ENCODE measurements at places on chromosomes 3 and 15. TPM values are rescaled to one million over a fixed set of nuclear protein-coding genes. Genes with fewer than 3 reads are reported as not detected.

- peak; percentile 90 for DNase-seq
Measured at GRCh38 chr3:179653096-179653797, 407 bp downstream of the USP13 start.

- DNase-seq = no peak
Measured at GRCh38 chr15:81379269-81379668, 5.3 kb upstream of the TMC3 start.

DNA sequence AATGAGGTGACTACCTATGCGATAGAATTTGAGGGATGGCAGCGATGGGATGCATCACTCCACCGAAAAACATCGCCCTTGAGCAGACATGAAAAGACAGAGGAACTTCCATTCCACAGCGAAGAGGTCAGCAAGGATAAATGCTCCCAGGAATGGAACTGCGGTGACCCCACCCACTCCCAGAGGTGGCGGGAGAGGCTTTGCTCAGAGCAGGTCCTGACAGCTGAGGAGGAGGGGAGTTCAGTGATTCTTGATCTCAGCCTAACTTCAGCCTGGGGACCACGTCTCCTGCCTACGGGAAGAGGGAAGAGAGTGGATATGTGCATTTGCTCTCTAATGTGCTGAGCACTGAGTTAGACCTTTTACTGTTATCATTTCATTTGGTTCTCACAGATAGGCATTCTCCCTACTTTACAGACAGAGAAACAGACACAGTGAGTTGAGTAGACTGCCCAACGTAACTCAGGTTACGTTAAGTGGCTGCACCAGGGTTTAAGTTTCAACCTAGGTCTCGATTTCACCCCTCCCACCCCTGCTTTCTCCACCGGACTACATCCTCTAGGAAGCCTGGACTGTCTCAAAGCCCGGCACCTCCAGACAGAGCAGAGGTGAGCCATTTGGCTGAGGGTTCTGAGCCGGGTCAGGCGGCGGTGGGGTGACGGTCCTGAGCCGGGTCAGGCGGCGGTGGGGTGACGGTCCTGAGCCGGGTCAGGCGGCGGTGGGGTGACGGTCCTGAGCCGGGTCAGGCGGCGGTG, 170.0 kb downstream of the RAB11A start:
- no peak for DNase-seq

GRCh38 chr15:68432441-68433064, 590 bp upstream of the ITGA11 start:
- DNase-seq = peak; percentile 67

- no peak for DNase-seq
Measured at GRCh38 chr3:135752851-135753250, 212.7 kb upstream of the PPP2R3A start.

- no peak for DNase-seq
Measured at GRCh38 chr3:8886546-8886945, 76.7 kb downstream of the RAD18 start.

The SMCO1 gene
- not detected for total RNA-seq

The ARPIN gene
- total RNA-seq = 17.7 TPM

The SLC35A5 gene
- 30.0 TPM for total RNA-seq

The GOLGA6L7 gene
- total RNA-seq = not detected

The SI gene
- total RNA-seq = 1.0 TPM

The APEH gene
- 51.1 TPM for total RNA-seq

Data from mesenteric fat pad (tissue), 1 donor.